Upper lobe of left lung (tissue), 6 donors: ENCODE measurements at places on chromosomes 7 and 10. TPM values are rescaled to one million over a fixed set of nuclear protein-coding genes. Genes with fewer than 3 reads are reported as not detected.

DNA sequence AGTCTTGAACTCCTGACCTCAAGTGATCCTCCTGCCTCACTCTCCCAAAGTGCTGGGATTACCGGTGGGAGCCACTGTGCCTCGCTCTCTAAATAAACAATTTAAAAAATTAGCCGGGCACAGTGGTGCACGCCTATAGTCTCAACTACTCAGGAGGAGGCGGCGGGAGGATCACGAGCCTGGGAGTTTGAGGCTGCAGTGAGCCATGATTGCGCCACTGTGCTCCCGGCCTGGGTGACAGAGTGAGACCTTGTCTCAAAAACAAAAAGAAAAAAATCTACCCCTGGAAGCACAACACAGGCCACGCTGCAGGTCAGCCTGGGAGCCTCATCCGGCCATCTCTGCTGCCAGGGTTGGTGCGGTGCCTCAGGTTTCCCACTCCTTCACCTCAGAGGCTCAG, 3.8 kb upstream of the EIF3B start:
- no peak for DNase-seq

- DNase-seq, result no peak
Observed at GRCh38 chr10:78532480-78533042, 498.9 kb downstream of the RPS24 start.

The ABCB4 gene
- 0.15 TPM for total RNA-seq

GRCh38 chr10:33164060-33164709, 170.3 kb downstream of the NRP1 start:
- DNase-seq, result no peak

DNA sequence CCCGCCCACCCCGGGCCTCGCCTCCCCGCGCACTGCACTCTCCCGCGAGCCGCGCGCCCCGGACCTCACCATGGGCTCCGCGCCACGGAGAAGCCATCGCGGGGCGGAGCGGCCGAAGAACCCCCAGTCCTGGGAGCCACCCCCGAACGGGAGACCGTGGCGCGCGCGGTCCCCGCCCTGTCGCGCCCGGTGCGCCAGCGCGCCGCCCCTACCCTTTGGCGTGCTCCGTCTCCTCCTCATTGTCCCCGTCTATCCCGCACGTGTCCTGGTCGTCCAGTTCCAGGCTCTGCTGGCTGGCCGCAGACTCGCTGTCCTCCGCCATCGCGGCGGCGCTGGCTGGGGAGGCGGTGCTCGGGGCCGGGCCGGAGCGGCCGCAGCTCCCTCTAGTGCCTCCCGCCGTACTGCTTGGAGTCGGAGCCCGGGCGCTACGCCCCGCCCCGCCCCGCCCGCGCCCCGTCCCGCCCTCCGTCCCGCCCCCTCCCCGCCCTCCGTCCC, at the start of gene NMT2:
Gene NMT2 (minus strand): TSS at position 403 of the 495 bp plus-strand sequence. CDS start 81 bp downstream, at position 322.
- DNase-seq, result no peak

DNA sequence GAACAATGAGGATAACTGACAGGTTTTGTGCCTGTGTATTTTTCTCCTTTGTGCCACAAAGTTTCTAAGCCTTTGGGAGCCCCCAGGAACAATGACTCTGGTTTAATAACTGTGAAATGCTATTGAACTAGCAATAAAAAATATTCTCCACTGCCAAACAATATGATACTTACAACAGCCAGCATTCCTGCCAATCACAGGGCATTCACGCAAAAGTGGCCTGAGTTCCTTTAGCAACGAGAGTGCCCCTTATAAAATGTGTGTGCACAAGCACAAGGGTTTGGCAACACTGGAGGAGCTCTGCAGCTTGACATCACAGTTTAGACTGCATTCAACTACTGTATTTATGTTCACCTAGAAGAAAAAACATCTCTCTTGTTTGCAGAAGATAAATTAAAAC, 412.9 kb upstream of the NFE2L3 start:
- no peak for DNase-seq

DNA sequence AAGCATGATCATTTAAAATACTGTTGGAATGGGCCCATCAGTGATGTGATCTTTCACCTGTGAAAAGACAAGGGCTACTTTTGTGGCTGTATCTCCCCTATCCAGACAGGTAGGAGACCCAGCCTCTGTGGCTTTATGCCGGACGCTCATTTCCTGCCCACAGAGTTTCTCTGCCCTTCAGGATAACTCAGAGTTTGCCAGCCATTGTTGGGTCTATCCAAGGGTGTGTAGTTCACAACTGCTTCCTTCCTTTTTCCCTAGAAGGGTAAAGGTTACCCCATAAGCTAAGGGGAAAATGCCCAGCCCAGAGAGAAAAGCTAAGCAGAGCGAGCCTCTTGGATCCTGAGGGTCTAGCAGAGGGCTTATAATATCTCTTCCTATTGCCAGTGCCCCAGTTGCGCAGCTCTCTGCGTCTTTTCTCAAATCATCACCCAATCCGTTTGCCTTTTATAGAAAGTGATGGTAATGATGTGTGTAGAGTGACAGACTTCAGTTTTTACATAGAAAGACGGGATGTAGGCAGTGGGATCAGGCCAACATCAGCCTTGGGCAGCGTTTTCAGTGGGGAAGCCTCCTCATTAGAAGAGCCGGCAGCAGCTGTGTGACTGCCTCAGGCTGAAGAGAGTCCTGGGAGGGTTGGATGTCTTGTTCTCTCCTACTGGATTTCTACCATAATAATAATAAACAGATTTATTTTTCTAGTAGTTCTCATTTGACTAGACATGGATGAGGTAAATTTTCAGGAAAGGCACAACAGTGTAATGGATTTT, 80.5 kb downstream of the MET start:
- no peak for DNase-seq

- DNase-seq, result no peak
Observed at GRCh38 chr7:66344166-66344565, 139.0 kb downstream of the TPST1 start.

The HOXA4 gene
- total RNA-seq, result 1.5 TPM

- no peak for DNase-seq
Observed at GRCh38 chr7:78377532-78377931, 579.0 kb downstream of the PHTF2 start.

The CFAP58 gene
- total RNA-seq, result 1.0 TPM

- DNase-seq, result no peak
Observed at GRCh38 chr10:4281190-4281825, 496.3 kb upstream of the KLF6 start.

The ACTR3C gene
- 26.7 TPM for total RNA-seq

- peak; percentile 41 for DNase-seq
Observed at GRCh38 chr10:82737549-82737948, 862.6 kb downstream of the NRG3 start.

DNA sequence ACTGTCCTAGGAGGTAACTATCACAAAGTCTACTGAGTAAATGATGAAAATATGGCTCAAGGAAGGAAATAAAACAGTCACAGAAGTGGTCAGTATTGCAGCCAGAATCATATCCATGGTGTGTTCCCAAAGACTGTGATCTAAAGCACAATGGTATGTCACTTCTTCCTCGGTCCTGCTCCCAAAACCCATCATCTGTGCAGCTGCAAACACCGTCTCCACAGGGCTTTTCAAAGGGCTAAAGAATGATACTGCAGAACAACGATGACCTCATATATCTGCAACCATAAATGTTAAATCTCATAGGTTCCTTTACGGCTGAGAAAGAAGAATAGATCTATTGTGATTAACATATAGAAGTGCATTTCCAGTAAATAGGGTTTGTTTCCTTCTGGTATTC, 465.0 kb downstream of the GRID1 start:
- DNase-seq, result no peak

GRCh38 chr10:10617686-10618085, 400.0 kb upstream of the CELF2 start:
- no peak for DNase-seq

- DNase-seq, result no peak
Observed at GRCh38 chr7:7817748-7818147, 99.3 kb upstream of the RPA3 start.

DNA sequence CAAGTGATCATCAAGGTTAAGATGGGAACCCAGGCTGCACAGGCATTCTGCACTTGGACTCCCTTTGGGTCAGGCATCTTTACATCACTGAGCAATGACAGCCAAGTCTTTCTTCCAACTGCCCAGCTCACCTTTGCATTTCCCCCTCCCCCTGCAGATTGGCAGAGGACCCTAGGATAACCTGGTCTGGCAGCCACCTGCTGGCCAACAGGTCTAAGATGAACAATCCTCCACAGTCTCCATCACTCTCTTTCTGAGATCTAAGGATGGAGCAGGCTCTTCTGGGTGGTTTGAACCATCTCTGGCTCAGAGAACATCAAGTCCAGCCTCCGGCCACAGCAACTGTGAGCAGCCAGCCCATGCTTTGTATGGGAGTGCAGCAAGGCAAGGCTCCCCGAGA, 75.8 kb downstream of the RAB11FIP2 start:
- no peak for DNase-seq

DNA sequence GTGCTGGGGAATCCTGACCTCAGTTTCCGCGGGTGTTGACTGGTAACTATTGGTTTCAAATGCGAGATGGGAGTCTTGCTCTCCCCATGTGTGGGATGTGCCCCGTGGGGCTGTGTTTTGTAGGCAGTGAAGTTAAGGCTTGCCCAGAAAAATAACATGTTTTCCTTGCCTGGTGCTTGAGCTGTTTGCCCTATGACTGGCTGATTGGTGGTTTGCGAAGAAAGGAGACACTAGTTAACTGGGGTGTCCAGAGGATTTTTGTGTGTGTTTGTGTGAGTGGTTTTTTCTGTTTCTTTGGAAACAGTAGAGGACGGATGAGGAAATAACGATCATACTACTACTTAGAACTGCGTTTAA, 61.9 kb downstream of the CREB5 start:
- no peak for DNase-seq

GRCh38 chr7:99371376-99371920, 3.1 kb upstream of the ARPC1B start:
- DNase-seq, result no peak

The CBX3 gene
- total RNA-seq, result 110 TPM

The IFIT5 gene
- total RNA-seq, result 6.5 TPM

GRCh38 chr7:108650467-108650866, 80.8 kb downstream of the DNAJB9 start:
- no peak for DNase-seq

DNA sequence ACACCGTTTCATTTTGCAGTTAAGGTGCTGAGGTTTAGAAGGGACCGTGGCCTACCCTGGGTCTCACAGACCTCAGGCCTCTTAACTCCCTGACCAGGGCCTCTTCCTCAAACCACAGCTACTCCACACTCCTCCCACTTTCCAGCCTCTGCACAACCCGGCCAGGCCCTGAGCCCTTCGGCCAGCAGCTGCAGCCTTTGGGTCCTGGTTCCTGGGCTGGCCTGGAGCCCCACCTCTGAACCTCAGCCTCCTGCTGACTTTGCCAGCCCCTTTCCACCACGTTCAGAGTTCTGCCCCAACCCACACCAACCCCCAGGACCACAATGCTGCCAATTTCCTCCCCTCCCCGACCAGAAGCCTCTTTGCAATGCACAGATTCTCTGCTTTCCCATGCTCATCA, 84.1 kb downstream of the VOPP1 start:
- no peak for DNase-seq

The HEPACAM2 gene
- total RNA-seq, result 0.30 TPM

The TSPAN13 gene
- 129 TPM for total RNA-seq

The SPDYE5 gene
- not detected for total RNA-seq

- no peak for DNase-seq
Observed at GRCh38 chr7:139103057-139103815, 6.3 kb downstream of the ZC3HAV1 start.

The NUPR2 gene
- total RNA-seq, result 9.1 TPM

The SPRN gene
- not detected for total RNA-seq

DNA sequence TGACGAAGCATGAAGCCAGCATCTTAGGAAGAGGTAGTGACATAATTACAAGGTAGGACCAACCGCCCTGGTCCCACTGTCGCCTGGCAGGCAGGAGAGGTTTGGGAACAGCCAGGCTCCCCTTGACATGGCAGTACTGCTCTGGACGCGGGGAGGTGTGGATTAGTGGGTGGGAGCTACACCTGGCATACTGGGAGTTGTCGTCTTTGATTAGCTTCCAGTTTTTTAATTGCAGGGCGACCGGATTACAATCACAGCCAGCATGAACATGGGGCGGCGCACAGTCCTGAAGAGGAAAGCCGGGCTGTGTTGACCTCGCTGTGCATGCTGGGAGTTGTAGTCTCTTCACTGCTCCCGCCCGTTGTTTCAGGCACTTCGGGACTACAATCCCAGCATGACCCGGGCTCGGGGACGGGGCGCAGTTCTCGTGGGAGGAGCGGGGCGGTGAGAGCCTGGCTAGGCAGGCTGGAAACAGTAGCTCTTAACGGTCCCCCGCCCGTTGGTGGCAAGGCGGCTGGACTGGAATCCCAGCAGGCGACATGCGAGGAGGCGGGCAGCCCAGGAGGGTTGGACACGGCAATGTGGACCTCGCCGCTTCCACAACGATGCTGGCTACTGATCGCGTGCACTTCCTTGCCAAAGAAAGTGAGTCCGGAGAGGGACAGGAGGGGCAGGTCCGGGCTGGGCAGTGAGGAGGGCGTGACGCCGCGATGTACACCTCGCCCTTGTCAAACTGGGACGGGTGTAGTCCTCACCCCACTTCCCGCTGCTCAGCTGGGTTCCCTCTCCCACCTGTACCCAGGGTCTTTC, 98.0 kb upstream of the ZNF722 start:
- peak; percentile 93 for DNase-seq

The CDHR3 gene
- total RNA-seq, result 148 TPM

DNA sequence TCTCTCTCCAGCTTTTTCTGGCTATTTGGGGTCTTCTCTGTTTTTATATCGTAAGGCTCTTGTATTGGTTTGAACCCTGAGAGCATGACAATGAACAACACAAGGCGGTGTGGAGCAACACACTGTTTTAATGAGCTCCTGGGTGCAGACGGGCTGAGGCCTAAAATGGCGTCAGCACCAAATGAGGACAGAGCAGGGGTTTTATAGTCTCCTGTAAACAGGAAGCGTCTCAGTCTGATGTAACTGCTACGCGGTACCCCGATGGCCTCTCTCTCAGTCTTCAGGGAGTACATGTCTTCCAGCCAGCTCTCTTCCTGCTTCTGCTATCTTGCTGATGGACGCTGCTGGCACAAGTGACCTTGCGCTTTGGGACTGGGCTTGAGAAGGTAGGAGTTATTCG, 95.9 kb upstream of the CCDC71L start:
- DNase-seq, result no peak

DNA sequence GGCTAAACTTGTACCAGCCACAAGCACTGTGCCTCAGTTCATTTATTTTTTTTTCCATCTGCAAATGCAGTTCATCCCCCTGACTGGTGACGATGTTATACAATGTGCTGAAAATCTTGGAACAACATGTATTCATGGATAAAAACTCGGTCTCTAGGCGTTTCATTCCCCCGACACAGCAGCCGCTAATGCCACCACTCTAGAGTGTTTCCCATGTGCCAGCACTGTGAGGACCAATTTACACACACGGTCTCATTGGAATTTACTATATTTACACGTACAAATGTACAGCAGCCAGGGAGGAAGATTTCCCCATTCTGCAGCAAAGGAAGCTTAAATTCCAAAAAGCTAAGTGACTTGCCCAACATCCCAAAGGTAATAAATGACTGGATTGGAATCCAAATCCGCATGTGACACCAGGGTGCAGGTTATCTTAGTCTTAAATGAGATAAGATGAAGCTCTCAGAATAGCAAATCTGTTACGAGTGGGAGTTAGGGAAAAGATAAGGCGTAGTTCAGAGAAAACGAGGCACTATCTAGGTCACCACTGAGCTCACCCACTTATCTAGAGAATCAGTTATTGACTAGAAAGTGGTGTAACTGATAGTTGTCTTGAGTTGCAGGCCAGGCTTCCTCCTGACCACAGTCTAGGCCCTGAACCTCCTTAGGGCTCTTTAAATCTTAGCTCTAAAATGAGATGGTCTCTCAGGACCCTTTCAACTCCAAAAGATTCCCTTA, 36.7 kb downstream of the FAM107B start:
- DNase-seq, result no peak
